ENCODE measurements at places on chromosomes 1 and 21. TPM values are rescaled to one million over a fixed set of nuclear protein-coding genes. Genes with fewer than 3 reads are reported as not detected.

GRCh38 chr1:59132295-59132694 lies 164.6 kb upstream of the FGGY start:
- no peaks in the 10 kb centered on the region for H3K36me3 ChIP-seq
- H3K4me3 ChIP-seq, result no peak overlapping the region
- no peaks in the 10 kb centered on the region for H3K27me3 ChIP-seq

GRCh38 chr1:116314305-116314919 lies 58.6 kb upstream of the ATP1A1 start:
- DNase-seq, result no peak
- H3K27me3 ChIP-seq, result no peaks in the 10 kb centered on the region
- no peak overlapping the region for H3K4me3 ChIP-seq
- no peaks in the 10 kb centered on the region for H3K36me3 ChIP-seq
- peaks cover 9% of the 10 kb centered on the region for H3K4me1 ChIP-seq

- DNase-seq, result no peak
- H3K4me1 ChIP-seq, result peaks cover 37% of the 10 kb centered on the region
- H3K36me3 ChIP-seq, result no peaks in the 10 kb centered on the region
Observed at GRCh38 chr1:63829349-63830327, 55.8 kb downstream of the ROR1 start.

GRCh38 chr21:32347977-32348376 lies 44.8 kb downstream of the URB1 start:
- H3K36me3 ChIP-seq, result peaks cover 39% of the 10 kb centered on the region
- no peaks in the 10 kb centered on the region for H3K4me1 ChIP-seq
- no peak overlapping the region for H3K4me3 ChIP-seq
- no peaks in the 10 kb centered on the region for H3K27me3 ChIP-seq
- no peak for DNase-seq

DNA sequence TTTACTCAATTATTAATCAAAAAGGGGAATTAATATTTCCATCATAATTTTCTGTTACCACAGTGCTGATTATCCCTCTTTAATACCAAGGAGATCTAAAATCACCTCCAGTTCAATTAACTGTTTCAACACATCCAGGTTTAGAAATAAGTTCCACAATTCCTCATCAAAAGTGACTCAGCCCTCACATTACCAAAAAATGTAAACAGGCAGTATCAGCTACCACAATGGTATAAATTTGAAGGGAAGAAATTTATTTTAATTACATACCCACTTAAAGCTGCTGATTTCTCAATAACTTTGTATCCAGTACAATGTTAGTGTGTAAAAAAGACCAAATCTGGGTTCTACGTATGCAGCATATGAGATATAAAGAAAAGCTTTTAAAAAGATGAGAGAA lies 51.9 kb downstream of the EIF4G3 start:
- no peak overlapping the region for H3K27ac ChIP-seq
- no peaks in the 10 kb centered on the region for H3K27me3 ChIP-seq
- no peak for DNase-seq
- H3K4me3 ChIP-seq, result no peak overlapping the region
- no peaks in the 10 kb centered on the region for H3K36me3 ChIP-seq

- no peak for DNase-seq
- no peak overlapping the region for H3K27ac ChIP-seq
- H3K36me3 ChIP-seq, result no peaks in the 10 kb centered on the region
- H3K4me3 ChIP-seq, result no peak overlapping the region
- no peaks in the 10 kb centered on the region for H3K4me1 ChIP-seq
Observed at GRCh38 chr1:77100875-77101274, 118.4 kb downstream of the PIGK start.

GRCh38 chr1:151811181-151811580 lies 6.0 kb upstream of the LINGO4 start:
- no peak for DNase-seq
- no peak overlapping the region for H3K4me3 ChIP-seq
- H3K27me3 ChIP-seq, result peaks cover 72% of the 10 kb centered on the region
- no peaks in the 10 kb centered on the region for H3K36me3 ChIP-seq
- H3K27ac ChIP-seq, result no peak overlapping the region

The LCE6A gene
- not detected for total RNA-seq
